ENCODE measurements at places on chromosomes 5 and 9. TPM values are rescaled to one million over a fixed set of nuclear protein-coding genes. Genes with fewer than 3 reads are reported as not detected.
A peak's percentile ranks its signal among the peaks of the same experiment; 100 is the strongest.

DNA sequence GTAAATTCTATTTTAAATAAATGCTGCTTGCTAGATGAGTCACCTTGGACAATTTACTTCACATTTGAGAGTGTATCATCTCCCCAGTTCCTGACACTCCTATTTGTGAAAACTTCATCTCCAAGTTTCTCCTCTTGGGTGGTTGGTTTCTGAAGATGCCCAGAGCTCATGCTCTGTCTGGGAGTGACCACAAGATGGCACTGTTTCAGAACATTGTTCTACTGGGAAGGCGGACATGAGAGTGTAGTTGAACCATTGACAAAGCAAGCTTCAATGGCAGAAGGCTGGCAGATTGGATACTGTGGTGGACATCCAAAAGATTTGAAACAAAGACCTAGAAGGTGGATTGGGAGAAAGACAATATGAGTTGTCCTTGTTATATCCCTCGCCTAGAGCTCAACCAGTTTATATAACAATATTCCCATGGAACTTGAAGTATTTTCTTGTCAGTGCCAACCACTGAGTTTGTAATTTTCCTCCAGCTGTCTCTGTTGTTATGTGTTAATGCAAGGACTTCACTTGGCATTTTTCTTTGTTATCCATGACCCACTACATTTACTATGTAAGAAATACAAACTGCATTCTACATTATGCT lies 234.3 kb upstream of the ANKH start:
- H3K36me3 ChIP-seq = no peaks in the 10 kb centered on the region
- no peaks in the 10 kb centered on the region for H3K27me3 ChIP-seq
- peak; percentile 66 for DNase-seq
- no peaks in the 10 kb centered on the region for H3K4me1 ChIP-seq

DNA sequence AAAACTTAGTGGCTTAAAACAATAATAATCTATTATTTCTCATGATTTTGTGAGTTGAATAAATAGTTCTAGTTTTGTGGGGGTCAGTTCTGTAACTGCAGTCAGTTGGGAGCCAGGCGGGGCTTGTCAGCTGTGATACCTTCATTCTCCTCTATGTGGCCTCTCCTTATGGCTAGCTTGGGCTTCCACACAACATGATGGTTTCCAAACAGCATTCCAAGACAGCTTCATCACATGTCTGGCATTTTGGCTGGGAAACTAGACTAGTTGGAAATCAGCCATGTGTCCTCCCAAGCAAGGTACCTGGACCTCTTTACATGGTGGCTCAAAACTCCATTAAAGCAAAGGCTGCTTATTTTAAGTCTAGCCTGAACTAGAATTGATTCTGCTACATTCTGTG lies 61.4 kb upstream of the RANBP3L start:
- no peak for DNase-seq
- H3K27ac ChIP-seq = no peak overlapping the region
- H3K4me1 ChIP-seq = peaks cover 4% of the 10 kb centered on the region
- no peaks in the 10 kb centered on the region for H3K27me3 ChIP-seq
- no peaks in the 10 kb centered on the region for H3K36me3 ChIP-seq

PCDHGC3 gene
- total RNA-seq = 18.9 TPM

LRRC26 gene
- 1.1 TPM for total RNA-seq

GABRA6 gene
- total RNA-seq = not detected
